ENCODE measurements at places on chromosomes 11 and 22.

DNA sequence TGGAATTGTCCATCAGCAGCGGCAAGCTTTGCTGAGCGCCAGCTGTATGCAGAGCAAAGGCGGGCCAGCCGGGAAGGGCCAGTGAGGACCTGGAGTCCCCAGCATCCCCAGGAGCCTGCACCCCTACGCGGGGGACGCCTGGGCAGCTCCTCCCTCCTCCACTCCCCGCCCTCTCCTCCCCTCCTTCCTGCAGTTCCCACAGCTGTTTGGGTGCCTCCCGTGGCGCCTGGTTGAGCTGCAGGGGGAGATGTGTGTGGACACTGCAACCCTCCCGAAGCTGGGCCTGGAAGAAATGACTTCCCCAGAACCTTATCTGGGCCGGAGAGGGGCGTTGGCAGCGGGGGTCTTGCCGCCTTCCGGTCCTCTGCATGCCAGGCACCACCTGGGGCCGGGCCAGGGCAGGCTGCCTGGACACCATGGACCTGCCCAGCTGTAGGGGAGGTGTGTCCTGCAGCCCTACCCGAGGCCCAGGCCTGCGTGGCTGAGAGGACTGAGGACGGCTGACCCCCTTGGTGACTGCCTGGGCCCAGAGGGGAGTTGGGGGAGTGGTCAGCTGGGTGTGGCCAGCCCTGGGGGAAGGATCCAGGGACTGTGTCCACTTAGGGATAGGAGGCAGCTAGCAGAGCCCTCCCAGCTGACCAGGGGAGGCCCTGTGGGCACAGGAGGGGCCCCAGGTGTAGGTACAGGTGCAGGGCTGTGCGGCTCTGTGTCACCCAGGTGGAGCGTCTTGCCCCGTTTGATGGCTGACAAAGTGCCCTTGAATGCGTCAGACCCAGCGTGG, 16.8 kb upstream of the MUC6 start:
- DNase-seq: no peak

GRCh38 chr22:36180038-36180880, 19.7 kb upstream of the APOL3 start:
- peak; percentile 75 for DNase-seq

- DNase-seq: no peak
Measured at GRCh38 chr22:17931400-17931825, 92.9 kb downstream of the MICAL3 start.

- no peak for DNase-seq
Measured at GRCh38 chr11:75233754-75234172, 6.8 kb upstream of the TPBGL start.

DNA sequence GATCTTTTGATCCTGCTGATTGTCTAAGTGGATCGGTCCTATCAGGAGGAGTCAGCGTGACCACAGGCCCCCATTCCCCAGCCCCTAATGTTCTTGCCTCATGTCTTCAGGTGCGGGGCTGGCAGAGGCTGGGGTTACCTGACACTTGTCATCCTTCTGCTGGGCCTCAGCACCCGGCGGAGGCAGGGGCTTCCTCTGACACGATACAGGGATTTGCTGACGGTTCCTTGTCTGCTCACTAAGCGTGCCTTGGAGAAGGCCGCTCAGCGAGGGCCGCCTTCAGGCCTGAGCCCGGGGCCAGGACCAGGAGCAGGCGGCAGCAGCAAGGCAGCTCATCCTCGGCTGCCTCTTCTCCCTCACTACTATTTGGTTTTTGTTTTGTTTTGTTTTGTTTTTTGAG, 45.7 kb upstream of the KCNQ1OT1 start:
- DNase-seq: no peak

GRCh38 chr11:116059919-116060318, 555.7 kb upstream of the CADM1 start:
- DNase-seq: no peak

GRCh38 chr22:46039535-46039934, 62.6 kb upstream of the WNT7B start:
- DNase-seq: no peak

- no peak for DNase-seq
Measured at GRCh38 chr11:429931-430456, 11.8 kb downstream of the ANO9 start.

DNA sequence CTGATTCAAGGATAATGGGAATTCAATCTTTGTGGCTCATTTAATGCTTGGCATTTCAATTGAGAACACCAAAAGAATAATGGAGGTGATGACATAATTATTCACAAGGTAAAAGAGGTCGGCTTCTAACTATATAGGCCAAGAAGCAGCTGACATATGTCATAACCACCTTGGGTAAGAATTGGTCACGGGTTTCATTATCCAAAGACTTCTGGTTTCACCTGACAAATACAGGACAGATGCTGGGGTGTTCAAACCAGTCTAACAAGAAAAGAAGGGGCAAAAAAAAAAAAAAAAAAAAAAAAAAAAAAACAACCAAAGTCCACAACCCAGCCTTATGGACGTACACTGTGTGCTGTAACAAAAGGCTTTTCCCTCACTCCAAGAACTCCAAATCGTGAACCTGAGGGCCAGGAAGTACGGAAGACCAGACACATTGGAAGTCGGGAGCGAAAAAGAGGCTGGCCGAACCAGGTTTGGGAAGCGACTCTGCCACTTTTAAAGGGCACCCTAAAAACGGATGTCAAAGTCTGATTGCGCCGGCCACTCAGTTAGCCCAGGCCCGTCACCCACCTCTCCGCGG, 385 bp downstream of the HARBI1 start:
- no peak for DNase-seq

GRCh38 chr11:113377681-113378412, 9.7 kb upstream of the ANKK1 start:
- no peak for DNase-seq

DNA sequence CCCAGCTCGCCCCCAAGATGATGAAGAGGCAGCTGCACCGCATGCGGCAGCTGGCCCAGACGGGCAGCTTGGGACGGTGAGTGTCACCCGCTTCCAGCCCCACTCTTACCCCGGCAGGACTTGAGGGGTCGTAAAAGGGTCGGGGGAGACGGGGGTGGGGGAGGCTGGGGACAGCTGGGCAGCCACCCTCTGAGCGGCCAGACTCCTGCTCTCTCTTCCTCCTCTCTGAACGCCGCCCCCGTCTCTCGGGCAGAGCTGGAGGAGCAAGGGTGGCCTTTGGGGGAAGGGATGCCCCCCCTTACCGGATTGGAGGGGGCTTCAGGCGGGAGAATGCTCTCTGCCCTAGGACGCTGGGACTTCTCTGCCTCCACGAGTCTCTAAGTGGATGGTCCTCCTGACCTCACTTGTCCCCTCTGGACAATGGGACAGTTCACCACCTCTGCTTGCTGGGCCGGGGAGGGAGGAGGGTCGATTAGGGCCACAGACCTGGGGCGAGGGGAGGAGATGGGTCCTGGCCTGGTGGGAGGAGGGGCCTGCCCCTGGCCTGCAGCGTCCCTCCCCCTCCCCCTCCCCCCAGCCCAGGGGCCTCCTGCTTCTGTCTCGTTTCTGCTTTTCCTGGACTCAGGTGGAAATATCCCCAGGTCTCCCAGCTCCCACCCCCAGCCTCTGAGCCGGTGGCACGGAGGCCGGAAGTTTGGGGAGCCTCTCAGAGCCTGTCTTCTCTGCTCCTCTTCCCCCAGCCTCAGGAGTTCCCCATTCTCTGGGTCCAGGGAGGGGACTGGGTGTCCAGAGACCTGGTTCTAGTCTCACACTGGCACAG, 512 bp downstream of the SH3BP1 start:
- no peak for DNase-seq

DNA sequence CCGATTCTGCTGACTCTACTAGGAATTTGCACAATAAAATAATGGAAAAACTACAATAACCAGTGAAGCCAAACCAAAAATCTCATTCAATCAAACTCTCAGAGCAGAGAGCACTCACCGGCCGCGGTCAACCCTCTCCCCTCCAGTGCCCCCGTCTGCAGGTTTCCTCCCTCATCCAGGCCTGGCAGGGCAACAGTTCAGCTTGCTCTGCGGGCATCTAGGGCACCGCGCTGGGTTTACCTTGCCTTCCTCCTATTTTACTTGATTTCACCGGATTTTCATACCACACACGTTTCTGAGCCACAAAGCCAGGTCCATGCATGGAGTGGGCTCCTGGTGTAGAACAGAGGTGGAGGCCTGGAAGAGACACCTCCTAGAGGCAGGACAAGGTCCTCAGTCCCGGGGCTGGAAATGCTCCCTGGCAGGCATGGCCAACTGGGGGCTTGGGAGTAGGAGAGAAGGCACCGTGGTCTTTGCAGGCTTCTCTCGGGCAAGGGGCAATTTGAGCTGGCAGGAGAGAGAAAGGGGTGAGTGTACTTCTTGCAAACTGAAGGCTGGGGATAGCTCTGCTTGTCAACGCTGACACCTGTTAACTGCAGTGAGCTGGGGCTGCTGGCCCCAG, 938.4 kb downstream of the BRD1 start:
- DNase-seq: no peak

DNA sequence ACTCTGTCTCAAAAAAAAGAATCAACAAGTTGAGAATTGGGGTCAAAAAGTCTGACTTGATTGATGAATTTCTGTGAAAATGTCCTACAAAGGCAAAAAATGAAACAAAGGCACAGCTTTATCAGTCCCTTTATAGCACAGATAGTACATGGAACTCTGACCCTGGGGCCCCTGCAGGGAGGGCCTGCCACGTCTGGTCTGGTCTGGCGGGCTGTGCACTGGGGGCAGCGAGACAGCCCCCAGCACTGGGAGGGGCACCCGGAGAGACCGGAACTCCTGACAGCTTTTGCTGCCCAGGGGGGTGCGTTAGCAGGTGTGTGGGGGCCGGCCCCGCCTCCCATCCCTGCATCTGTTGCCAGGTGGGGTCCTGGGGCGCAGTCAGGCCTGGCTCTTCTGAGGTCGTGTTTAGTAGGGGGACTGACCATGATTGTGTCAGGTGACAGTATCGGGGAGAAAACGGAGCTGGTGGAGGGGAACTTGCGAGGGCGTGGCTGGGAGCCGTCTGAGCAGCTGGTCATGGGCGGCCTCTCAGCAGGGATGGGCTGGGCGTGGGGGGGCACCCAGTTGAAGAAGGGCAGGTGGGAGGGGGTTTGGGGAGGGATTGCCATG, 51.7 kb downstream of the GRAMD4 start:
- no peak for DNase-seq

- no peak for DNase-seq
Measured at GRCh38 chr11:123461164-123461563, 31.1 kb downstream of the GRAMD1B start.

DNA sequence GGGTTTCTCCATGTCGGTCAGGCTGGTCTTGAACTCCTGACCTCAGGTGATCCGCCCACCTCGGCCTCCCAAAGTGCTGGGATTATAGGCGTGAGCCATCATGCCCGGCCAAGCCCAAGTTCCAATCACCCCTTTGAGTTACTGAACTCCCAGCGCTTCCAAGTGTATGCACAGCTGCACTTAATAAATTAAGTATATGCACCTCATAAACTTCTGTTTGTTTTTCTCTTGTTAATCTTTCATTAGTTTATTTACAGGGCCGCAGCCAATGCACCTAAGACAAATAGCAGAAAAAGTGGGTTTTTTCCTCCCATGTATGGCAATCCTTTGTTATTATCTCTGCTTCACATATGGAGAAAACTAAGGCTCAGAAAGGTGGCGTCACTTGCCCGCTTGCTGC, 21.3 kb downstream of the SYN3 start:
- DNase-seq: no peak

DNA sequence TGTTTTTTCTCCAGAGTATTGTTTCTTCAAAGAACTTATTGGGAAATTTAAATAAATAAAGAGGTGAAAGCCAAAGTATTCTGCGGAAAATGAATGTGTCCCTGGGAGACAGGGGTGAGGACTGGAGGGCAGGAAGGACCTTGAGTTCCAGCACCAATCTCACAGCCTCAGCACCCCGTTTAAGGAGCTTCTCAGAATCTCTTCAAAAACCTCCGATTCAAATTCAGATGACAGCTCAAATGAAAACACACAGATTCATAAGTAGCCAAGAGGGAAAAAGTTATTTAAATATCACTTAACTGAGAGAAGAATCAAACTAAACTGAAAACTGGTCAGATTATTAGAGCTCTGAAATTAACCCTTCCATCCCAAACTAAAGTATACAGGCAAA, 12.5 kb downstream of the MTMR2 start:
- no peak for DNase-seq

DNA sequence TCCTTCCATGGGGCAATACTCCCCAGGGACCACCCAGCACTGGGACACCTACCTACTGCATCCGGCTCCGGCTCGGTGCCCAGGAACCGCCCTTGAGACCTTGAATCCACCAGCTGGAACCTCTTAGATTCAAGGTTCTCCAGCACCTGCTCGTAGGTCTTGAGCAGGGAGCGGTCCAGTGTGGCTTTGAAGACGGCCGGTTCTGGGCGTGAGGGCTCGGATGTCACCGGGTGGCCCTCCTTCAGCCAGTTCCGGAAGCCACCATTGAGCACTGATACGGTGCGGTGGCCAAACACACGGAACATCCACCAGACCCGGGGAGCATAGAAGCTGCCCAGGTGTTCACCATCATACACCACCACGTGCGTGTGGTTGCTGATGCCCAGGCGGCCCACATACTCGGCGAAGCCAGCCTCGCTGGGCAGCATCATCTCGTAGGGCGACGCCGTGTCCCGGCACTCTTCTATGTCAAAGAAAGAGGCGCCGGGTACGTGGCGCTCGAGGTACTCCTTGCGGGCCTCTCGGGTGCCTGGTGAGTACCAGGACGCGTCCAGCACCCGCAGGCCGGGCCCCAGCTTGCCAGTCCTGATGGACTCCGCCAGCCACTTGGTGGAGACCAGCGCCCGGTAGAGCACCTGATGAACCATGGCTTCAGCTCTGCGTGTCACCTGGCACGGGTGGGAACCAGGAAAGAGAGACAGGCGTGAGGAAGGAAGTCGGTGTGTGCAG, 997 bp downstream of the TST start:
- DNase-seq: no peak

- no peak for DNase-seq
Measured at GRCh38 chr11:124724979-124725718, 14.6 kb upstream of the NRGN start.

- no peak for DNase-seq
Measured at GRCh38 chr11:11217929-11218628, 135.0 kb downstream of the CSNK2A3 start.

DNA sequence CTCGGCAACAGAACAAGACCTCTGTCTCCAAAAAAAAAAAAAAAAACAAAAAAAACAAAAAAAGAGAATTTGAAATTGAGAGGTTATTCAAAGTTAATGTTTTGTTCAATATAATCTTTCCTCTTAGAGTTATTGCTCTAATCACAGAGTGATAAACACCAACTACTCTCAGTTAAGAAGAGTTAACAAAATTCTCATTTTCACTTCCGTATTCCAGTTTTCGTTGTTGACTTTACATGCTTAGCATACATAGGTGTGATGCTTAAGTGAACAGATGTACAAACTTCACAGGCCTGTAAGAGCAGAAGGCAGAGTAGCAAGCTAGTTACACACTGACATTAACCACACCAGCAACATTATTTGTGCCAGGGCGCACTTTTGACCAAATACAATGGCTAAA, 12.3 kb downstream of the EIF4ENIF1 start:
- no peak for DNase-seq
